ENCODE measurements at places on chromosomes 5 and 9. TPM values are rescaled to one million over a fixed set of nuclear protein-coding genes. Genes with fewer than 3 reads are reported as not detected.
A peak's percentile ranks its signal among the peaks of the same experiment; 100 is the strongest.

- H3K4me3 ChIP-seq: no peak overlapping the region
- H3K27ac ChIP-seq: peak overlapping the region; percentile 95
- peaks cover 36% of the 10 kb centered on the region for H3K4me1 ChIP-seq
- DNase-seq: peak; percentile 93
- no peaks in the 10 kb centered on the region for H3K27me3 ChIP-seq
Measured at GRCh38 chr5:1516615-1517601, 6.9 kb downstream of the LPCAT1 start.

- peaks cover 20% of the 10 kb centered on the region for H3K27me3 ChIP-seq
- H3K4me3 ChIP-seq: no peak overlapping the region
- no peak for DNase-seq
- H3K4me1 ChIP-seq: no peaks in the 10 kb centered on the region
- H3K27ac ChIP-seq: no peak overlapping the region
Measured at GRCh38 chr9:133304158-133304470, 29.1 kb upstream of the ABO start.

DNA sequence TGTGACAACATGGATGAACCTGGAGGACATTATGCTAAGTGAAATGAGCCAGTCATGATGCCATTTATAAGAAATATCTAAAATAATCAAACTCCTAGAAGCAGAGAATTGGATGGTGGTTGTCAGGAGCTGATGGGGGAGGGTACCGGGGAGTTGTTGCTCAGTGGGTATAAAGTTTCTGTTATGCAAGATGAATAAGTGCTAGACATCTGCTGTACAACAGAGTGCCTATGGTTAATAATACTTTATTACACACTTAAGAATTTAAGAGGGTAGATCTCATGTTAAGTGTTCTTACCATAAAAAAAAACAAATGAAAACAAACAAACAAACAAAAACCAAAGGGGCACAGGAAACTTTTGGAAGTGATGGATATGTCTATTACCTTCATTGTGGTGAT is 13.0 kb upstream of the CCDC69 start:
- H3K4me3 ChIP-seq: no peak overlapping the region
- no peak for DNase-seq
- H3K4me1 ChIP-seq: peaks cover 2% of the 10 kb centered on the region
- H3K36me3 ChIP-seq: no peaks in the 10 kb centered on the region
- H3K27ac ChIP-seq: no peak overlapping the region

GRCh38 chr5:67870662-67871061 is 344.9 kb upstream of the PIK3R1 start:
- H3K36me3 ChIP-seq: no peaks in the 10 kb centered on the region
- no peaks in the 10 kb centered on the region for H3K27me3 ChIP-seq
- no peaks in the 10 kb centered on the region for H3K4me1 ChIP-seq
- no peak overlapping the region for H3K27ac ChIP-seq
- H3K4me3 ChIP-seq: no peak overlapping the region

GRCh38 chr5:175712681-175713085 is 54.8 kb downstream of the HRH2 start:
- H3K27ac ChIP-seq: no peak overlapping the region
- no peak overlapping the region for H3K4me3 ChIP-seq
- no peaks in the 10 kb centered on the region for H3K27me3 ChIP-seq

DNA sequence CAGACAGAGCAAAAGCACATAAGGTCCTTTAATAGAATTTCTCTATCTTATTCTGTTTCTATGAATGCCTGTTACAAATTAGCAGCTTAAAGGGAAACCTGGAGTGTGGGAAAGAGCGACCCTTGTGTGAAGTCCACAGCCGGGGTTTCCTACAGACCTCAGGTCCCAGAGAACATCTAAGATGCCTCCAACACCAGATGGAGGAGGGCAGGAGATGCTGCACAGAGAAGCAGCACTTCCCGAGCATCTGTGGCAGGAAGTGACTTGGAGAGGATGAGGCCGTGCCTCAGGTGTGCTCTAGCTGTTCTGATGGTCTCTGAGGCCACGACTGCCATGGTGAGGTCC is 26.8 kb downstream of the IRF1 start:
- H3K4me1 ChIP-seq: peaks cover 33% of the 10 kb centered on the region
- no peak for DNase-seq
- no peak overlapping the region for H3K27ac ChIP-seq

DNA sequence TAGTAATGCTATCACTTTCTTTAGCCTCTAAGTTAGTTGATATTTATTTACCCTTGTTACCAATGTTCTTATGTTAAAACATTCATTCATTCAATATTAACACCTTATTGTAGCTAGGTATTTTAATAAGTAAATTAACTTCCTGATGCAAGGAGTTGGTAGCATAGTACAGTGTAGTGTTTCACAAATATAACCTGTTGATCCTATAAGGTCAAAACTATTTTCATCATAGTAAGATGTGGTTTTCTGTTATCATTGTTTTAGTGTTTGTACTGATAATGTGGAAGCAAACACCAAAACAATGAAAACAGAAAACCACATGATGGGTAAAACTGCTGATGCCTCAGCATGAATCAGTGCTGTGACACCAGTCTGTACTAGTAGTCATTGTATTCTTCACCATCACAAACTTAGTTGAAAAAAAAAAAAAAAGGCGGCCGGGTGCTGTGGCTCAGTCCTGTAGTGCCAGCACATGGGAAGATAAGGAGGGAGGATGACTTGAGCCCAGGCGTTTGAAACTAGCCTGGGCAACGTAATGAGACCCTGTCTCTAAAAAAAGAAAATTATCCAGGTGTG is 36.5 kb downstream of the ZCCHC7 start:
- DNase-seq: peak; percentile 38
- H3K36me3 ChIP-seq: peaks cover 10% of the 10 kb centered on the region
- H3K4me3 ChIP-seq: no peak overlapping the region
- no peak overlapping the region for H3K27ac ChIP-seq

DNA sequence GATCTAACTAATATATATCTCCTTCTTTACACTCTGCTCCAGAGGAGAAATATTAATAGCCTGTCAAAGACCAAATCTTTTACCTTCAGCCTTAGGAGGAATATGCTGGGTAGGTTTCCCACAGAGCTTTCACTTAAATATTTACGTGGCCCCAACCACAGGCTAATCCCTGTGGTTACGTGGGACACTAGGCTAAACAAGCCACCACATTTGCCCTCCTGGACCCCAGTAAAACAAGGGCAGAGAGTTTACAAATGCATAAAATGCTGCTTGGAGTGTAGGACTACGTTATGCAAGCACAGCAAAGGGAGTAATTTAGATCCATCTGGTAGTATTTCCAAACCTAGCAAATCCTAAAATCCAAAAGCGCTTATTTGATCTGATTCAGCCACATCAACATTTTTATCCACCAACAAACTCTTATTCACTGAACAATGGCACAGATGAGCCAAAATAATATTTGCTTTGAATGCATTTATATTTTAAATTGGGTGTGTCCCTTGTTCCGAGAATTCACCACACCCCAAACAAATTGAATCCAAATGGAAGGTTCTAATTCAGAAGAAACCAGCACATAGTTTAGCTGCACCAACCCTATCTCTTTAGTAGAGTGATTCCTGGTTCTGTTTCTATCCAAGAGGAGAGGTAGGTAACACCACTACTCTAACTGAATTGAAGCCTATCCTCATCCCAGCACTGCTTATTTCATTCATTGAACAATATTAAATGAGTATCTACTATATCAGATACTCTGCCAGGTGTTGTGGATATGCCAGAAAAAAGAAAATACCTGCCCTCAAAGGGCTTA is 179.0 kb downstream of the TSSK1B start:
- no peak overlapping the region for H3K4me3 ChIP-seq
- H3K36me3 ChIP-seq: no peaks in the 10 kb centered on the region
- peaks cover 14% of the 10 kb centered on the region for H3K4me1 ChIP-seq

GRCh38 chr9:106487266-106487665 is 375.7 kb upstream of the ZNF462 start:
- H3K4me1 ChIP-seq: no peaks in the 10 kb centered on the region
- H3K36me3 ChIP-seq: no peaks in the 10 kb centered on the region
- DNase-seq: no peak
- no peak overlapping the region for H3K4me3 ChIP-seq
- no peaks in the 10 kb centered on the region for H3K27me3 ChIP-seq

- H3K27ac ChIP-seq: no peak overlapping the region
- no peak overlapping the region for H3K4me3 ChIP-seq
- no peaks in the 10 kb centered on the region for H3K27me3 ChIP-seq
- H3K36me3 ChIP-seq: no peaks in the 10 kb centered on the region
Measured at GRCh38 chr5:78060421-78060820, 234.1 kb downstream of the AP3B1 start.

GRCh38 chr9:90460220-90460619 is 182.4 kb downstream of the DIRAS2 start:
- no peaks in the 10 kb centered on the region for H3K36me3 ChIP-seq
- no peak overlapping the region for H3K27ac ChIP-seq
- H3K4me3 ChIP-seq: no peak overlapping the region
- no peak for DNase-seq

PCA3 gene
- not detected for total RNA-seq

WDR31 gene
- 0.28 TPM for total RNA-seq

TNFAIP8 gene
- total RNA-seq: 42.5 TPM

THOC3 gene
- total RNA-seq: 64.7 TPM

PCDHA9 gene
- total RNA-seq: under 0.01 TPM

All from IMR-90 (cell line).